Stimulated activated CD4-positive, alpha-beta T cell treated with anti-CD3 and anti-CD28 coated beads, Interleukin-1b, Interleukin-23, amount 100 ng/mL, for 1 hour (primary cell): ENCODE measurements at places on chromosomes 1 and 21.

DNA sequence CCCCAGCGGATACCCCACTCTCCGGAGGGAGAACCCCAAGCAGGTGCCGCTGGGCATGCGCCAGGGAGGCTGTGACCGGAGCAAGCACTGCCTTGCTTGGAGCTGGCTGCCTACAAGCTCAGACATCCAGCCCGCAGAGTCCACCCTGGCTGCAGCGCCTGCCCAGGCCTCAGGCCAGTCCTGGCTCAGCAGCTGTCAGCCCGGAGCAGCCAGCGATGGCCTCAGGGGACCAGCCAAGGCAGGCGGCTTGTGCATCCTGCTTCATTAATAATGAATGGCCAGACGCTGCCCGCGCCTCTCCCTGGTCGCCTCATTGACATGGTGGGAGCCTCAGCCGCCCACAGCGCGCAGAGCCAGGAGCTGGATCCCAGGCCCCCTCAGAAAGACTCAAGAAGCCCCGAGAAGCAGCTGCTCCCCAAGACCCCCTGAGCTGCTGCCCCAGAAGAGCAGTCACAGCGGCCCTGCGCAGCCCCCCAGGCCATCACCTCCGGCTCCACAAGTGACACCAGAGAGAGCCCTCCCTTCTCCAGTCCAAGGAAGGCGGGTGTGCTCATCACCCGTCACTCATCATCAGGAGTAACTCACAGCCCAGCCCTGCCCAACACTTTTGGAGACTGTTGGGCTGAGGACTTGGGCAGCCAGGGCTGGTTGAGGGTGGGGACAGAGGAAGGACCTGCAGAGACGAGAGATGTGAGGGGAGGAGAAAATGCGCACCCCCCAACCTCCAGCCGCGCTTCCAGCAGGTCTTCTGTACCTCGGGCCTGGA, 19.6 kb downstream of the KCNAB2 start:
- DNase-seq: no peak

GRCh38 chr21:43972850-43973633, 39.1 kb upstream of the TRAPPC10 start:
- DNase-seq: no peak

GRCh38 chr1:244836135-244836521, 670 bp downstream of the COX20 start:
- DNase-seq: no peak

DNA sequence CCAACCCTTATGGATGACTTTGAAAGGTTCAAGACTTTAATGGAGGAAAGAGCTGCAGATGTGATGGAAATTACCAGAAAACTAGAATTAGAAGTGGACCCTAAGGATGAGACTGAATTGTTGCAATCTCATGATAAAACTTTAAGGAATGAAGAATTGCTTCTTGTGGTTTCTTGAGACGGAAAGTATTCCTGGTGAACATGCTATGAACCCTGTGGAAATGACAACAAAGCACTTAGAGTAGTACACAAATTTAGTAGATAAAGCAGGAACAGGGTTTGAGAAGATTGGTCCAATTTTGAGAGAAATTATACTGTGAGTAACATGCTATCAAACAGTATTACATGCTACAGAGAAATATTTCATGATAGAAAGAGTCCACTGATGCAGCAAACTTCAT, 215.4 kb downstream of the OMA1 start:
- no peak for DNase-seq

GRCh38 chr21:24729568-24729967, 877.7 kb downstream of the MRPL39 start:
- no peak for DNase-seq

DNA sequence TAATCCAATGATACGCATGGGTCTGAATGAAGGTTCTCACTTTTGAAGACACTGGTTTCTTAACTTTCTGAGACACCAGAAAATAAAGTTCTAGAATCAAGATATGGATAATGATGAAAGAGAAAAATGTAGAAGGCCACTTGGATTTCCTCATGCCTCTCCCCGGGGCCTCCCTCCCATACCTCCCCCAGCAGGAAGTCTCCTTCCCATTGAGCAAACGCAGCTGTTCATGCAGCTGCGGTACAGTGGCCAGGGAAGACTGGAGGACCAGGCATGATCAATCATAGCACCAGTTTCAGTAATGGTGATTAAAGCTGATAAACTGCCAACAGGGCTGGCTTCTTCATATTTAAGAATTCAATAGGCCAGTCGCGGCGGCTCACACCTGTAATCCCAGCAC, 10.9 kb upstream of the UBR4 start:
- no peak for DNase-seq
